Endothelial cell (in vitro differentiated cells): ENCODE measurements at places on chromosomes 13 and 19. TPM values are rescaled to one million over a fixed set of nuclear protein-coding genes. Genes with fewer than 3 reads are reported as not detected.

DNA sequence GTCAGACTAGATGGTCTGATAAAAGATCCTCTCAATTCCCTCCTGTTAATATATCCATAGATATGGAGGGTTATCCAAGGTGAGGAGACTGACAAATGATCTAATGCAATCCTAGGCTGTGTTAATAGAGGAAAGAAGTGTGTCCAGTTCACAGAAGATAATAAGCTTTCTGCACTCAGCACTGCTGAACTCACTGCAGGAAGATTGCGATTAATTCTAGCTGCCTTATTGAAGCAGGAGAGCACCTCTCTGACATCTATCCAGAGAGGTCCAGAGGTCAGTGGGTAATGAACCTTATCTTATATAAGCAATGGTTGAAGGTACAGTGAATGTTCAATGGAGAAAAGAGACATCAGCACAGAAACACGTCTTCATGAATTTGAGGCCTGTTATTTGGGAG lies 75.9 kb upstream of the SLC10A2 start:
- no peak for DNase-seq

The FXYD1 gene
- total RNA-seq: not detected

DNA sequence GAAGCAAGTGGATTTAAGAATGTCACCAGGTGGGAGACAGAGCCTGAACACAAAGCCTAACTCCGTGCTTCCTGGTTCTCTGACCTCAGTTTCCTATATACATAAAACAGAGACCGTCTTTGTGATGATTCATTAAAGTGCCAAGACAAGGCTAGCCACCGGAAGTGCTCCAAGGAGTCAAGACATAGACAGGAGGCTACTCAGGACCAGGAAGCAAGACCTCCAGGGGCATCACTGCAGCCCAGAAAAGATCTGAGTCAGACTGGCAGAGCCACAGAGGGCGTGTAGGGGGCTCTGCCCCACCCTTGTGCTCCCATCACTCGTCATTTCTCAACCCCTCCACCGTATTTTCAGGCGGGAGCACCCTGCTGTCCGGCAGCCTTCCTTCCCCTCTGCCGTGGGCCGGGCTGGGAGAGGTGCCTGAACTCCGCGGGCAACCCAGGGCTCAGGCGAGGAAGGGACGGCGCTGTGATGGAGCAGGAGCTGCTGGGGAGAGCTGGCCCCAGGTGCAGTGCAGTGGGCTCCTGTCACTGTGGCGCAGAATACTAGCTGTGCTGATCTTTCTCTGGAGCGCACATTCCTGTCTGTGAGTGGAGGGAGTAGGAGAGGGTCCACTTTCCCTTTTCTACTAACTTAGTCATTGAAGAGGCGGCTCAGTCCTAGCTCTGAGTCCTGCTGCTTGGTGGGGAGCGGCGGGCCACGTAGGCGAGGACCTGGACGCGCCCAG lies 134.7 kb upstream of the GPR12 start:
- no peak for DNase-seq

The CD79A gene
- 1.1 TPM for total RNA-seq

DNA sequence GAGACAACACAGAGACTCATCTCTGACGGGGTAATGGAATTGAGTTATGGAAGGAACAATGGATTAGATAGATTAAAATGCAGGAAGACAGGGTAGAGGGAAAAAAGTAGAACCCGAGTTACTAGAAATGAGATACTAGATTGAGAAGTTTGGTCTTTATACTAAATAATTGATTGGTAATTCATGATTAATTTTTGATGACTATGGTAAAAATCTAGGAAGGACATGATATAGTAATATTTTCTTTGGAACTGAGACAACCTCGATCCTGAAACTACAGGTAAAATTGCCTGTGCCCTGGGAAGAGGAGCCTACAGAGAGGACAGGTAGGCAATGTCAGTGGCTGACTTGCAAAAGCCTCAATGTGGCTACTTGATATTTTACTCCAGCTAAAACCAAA lies 188.4 kb upstream of the GPC6 start:
- no peak for DNase-seq
